ENCODE measurements at places on chromosomes 1 and 21. TPM values are rescaled to one million over a fixed set of nuclear protein-coding genes. Genes with fewer than 3 reads are reported as not detected.

- DNase-seq: no peak
These were observed 24.9 kb downstream of the TMED5 start for GRCh38 chr1:93155335-93155734.

- DNase-seq: no peak
These were observed 3.5 kb upstream of the OSCP1 start for GRCh38 chr1:36453600-36454388.

DNA sequence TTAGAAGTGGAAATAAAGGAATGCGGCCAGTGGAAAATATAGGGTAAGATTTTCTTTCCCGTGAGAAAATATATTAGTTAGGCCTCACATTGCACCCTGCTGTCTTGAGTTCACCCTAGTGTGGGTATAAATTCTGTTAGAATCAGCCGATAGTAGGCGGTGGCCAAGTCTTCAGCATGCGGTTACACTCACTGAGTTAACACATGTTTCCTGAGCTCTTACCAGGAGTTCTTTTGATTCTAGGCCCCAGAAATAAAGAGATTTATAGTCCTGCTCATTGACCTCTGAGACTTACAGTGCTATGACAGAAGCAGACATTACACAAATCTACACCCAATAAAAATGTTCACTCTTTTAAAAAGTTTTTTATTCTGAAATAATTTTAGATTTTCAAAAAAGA is 279.3 kb upstream of the LRRC7 start:
- no peak for DNase-seq

DNA sequence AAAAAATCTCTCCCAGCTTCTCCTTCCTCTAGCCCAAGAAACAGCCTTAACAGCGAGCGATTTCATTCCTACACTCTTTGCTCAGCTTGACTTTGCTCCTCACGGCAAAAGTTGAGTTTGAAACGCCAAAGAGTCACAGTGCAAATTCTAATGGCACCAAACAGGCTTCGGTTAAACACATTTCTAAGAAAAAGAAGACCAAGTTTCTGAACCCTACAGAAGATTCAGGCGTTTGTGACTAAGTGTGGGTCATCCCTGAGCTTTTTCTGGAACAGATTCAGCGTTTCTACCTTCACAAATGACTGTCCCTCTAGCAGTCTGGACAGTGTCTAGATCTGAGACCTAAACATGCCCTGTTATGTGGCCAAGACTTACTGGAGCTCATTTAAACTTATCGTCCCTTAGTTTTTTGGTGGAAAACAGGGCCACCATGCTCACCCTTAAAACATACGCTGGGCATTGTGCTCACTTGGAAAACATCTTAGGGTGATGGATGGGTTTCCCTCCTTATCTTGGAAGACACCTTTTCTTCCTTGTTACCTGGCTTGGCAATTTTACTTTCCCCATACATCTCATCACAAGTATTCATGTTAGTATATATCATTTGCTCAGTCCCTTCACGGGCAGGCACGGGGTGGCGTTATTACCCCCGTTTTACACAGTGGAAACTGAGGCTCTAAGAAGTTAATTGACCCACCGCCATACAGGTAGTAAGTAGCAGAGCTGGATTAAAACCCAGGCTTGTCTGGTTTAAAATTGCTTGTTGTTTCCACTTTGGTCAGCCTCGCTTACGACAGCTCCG is 1.0 kb downstream of the C1orf198 start:
- DNase-seq: no peak

- no peak for DNase-seq
These were observed 70.5 kb downstream of the PGBD5 start for GRCh38 chr1:230355594-230355993.

ADGRL2 gene
- 61.6 TPM for total RNA-seq

NR5A2 gene
- total RNA-seq: not detected

LHX8 gene
- not detected for total RNA-seq

Measured in dorsolateral prefrontal cortex (tissue), 122 donors.